ENCODE measurements at places on chromosomes 7 and 10.
A peak's percentile ranks its signal among the peaks of the same experiment; 100 is the strongest.

DNA sequence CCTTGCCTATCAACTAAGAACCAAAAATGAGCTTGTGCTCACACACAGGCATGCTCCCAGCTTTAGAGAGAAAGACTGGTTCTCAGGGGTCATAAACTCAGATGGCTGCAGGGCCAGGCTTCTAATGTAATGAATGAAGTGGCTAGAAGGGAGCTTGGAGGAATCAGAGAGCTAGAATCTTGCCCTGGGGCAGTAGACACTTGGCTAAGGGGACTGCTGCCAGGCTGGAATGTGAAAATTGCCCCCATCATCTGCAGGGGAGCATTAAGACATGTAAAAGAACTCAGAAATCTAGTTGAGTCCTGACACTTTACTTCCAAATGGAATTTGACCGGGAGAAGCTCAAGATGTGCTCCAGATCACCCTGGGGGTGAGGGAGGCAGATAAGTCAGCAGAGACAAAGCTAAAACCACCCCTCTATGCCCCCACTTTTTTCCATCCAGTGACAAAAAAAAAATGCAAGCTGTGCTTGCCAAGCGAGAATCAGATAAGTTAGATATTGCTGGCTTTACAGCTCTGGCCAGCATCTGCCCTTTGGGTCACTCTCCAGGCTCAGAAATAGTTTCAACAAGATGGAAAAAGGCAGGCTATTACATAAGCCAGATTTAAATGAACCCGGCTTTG lies 2.3 kb upstream of the SLC16A9 start:
- DNase-seq, result peak; percentile 68

- no peak for DNase-seq
Measured at GRCh38 chr7:19557726-19558465, 150.9 kb downstream of the POLR1F start.

DNA sequence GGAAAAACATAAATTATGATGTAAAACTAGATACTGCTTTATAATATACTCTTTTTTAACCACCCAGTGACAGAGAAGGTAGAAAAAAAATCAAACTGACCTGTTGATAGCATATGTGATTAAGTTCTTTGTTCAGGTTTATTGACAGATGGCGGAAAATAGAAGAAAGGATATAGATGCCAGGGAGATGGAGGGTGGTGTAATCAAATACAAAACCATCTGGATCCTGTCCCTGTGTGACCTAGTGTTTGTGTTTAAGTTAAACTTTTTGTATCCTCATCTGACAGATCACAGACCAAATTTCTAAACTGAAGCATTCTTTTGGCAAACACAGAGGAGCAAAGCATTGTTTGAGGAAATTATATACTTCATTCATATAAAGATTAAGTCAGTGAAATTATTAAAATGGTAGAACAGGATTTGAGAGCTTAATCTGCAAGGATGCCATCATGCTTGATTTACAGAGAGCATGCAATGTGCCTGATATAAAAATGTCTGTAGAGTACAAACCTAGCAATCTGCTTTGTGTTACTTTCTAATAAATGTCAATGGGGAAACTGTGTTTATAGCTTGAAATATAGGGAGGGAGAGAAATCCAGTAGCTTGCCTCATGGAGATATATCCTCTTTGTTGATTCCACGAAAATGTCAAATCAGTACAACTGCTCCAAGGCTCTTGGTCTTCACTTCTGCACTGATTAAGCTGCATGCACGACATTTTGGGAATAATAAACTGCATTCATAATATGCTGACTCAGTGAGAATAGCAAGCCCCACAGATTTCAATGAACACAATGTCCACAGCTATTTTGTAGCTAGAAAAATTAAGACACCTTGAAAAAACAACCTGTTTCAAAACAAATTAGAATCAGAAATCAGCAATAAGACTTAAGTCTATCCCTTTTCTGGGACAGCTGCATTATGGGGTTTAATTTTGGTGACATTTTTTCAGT lies 39.0 kb downstream of the SEM1 start:
- peak; percentile 59 for DNase-seq

DNA sequence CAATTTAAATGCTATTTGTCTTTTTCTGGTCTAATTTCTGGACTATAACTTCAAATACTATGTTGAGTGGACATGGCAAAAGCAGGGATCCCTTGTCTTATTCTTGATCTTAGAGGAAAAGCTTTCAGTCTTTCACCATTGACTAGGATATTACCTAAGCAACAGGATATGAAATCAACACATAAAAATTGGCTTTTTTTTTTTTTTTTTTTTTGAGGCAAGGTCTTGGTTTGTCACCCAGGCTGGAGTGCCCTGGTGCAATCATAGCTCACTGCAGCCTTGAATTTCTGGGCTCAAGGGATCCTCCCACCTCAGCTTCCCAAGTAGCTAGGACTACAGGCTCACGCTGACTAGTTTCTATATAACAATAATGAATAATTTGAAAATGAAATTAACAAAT lies 90.8 kb downstream of the JMJD1C start:
- DNase-seq, result no peak

DNA sequence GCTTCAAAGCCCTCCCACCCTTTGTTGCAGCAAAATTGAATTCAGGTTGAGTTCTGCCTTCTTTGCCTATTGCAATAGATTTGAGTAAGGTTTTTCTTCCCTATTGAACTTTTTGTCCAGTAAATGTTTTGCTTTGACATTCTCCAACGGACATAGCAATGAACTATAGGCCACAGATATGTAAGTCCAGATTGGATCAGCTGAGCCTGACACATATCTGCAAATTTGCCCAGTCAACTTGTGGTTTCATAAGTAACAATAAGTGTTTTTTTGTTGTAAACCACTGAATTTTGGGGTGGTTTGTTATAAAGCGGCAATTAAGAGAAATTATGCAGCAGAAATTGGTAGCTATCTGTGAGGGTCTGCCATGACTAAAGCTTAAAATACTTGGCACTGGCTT lies 332.1 kb upstream of the SORCS1 start:
- no peak for DNase-seq

DNA sequence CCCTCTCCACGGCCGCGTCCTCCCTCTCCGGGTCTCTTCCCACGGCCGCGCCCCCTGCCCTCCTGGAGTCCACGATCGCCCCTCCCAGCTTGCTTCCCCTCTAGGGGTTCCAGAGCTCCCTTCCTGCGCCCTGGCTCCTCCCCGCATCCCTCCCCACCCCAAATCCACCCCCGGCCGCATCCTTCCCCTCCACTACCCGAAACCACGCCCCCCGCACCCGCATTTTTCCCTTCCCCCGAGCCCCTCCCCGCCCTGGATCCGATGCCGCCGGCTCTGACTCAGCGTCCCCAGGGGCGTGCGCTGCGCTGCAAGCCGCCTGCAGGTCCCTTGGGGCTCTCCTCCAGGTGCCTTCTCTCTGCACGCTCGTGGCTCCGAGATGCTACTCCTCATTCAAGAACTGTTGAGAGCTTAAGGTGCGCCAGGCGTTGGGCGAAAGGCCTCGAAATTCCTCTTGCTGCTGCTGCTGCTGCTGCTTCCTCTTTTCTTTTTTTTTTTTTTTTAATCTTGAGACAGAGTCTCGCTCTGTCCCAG lies 372 bp upstream of the TMEM130 start:
- DNase-seq, result peak; percentile 86

GRCh38 chr7:155860840-155861479 lies 48.7 kb upstream of the SHH start:
- DNase-seq, result no peak

- DNase-seq, result no peak
Measured at GRCh38 chr10:37733822-37734221, 123.6 kb downstream of the ZNF248 start.

GRCh38 chr7:115533785-115534184 lies 496.8 kb downstream of the TFEC start:
- no peak for DNase-seq

DNA sequence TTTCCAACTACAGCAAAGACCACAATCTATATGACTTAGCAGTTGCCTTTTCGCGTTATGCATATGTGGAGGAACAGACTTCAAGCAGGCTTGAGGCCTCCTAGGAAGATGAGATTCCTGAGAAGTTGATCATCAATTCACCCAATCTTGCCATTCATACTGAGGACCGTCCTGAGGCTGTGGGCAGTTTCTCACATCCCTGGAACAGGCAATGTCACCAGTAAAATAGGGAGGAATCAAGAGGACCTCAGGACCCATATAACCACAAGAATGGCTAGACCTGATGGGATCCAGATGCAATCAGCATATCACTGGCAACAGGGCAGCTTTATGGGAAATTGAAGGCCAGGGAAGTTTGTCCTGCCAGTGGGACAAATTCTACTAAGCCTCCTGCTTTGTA lies 17.3 kb downstream of the KDM7A start:
- DNase-seq, result peak; percentile 28

DNA sequence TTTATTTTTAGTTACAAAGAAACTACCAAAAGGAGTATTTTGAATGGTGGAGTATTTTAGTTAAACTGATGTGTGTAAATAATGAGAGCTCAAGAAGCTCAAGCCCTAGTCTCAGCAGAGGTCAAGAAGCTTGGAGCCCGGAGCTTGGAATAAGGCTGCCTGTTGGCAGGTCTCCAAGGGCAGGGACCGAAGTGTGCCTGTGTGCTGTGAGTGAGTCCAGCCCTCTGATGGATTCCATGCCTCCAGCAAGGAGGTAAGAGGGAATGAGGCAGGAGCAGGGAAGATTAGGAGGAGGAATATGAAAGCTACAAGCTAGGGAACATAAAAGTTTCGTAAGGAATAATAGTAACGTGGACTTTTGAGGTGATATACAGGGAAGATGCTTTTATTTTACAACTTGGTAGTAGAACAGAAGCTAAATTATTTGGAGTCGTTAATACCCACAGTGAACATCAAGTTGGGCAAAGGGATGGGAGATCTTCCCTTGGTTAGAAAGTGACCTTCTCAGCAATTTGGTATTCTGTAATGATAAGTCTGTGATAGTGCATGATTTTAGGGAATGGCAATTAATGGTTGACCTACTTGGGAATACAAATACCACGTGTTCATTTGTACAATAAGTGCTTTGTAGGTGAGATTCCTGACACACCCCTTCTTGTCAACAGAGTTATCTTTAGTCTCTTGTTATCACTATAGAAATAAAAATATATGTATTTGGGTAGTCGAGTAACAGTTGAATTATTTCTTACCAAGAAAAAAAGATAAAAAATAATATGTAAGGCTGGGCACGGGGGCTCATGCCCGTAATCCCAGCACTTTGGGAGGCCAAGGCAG lies 4.6 kb downstream of the SEC23IP start:
- peak; percentile 56 for DNase-seq

DNA sequence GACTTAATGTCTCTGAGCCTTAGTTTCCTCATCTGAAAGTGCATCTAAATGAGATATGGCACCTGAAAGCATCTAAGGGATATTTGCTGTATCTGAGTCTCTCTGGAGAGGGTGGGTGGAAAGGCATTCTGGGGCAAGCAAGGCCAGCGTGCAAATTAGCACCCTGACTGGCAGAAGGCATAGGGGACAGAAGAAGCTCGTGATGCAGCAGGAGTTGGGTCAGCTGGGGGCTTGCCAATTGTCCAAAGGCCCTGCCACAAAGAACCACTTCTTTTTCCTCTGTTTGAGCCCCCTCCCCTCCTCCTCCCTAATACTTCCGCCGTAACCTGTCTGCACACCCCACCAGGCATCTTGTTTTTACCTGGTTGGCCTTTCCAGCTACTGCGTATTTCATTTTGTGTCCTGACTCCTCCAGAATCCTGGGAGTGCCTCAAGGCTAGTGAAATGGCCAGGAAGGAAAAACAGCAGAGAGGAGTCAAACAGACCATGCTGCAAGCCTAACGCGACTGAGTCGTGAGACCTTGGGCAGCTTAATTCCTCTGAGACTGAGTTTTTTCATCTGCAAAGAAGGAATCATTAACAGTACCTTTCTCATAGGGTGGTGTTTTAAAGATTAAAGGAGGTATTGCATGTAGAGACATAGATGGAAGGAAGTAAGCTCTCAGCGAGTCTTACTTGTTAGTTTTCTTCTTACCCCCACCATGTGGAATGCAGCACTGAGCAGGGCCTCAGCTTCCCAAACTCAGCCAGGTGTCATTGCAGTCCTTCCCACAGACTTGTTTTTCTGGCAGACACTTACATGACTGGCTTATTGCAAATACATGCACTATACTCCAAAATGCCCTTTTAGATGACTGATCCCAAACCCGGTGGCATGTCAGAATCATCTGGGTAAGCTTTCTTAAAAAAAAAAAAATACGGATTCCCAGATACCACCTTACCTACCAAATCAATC lies 49.1 kb upstream of the MXI1 start:
- DNase-seq, result no peak

- no peak for DNase-seq
Measured at GRCh38 chr7:157767506-157768197, 430.8 kb downstream of the DNAJB6 start.

- no peak for DNase-seq
Measured at GRCh38 chr7:157715938-157716280, 379.1 kb downstream of the DNAJB6 start.

DNA sequence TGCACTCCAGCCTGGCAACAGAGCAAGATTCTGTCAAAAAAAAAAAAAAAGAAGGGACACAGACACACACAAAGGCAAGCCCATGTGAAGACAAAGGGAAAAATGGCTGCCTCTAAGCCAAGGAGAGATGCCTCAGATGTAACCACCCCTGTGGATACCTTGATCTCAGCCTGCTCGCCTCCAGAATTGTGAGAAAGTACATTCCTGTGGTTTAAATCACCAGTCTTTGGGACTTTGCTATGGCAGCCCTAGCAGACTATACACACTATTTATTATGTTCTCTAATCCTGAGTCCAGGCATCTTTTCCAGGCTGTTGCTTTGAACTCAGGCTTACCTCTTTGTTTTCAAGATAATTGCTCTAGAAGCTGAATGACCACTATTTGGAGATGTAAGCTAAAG lies 494.3 kb downstream of the GALNT17 start:
- DNase-seq, result no peak

GRCh38 chr10:126508535-126509040 lies 120.3 kb upstream of the ADAM12 start:
- no peak for DNase-seq

GRCh38 chr7:102101926-102102325 lies 184.7 kb upstream of the SH2B2 start:
- no peak for DNase-seq

DNA sequence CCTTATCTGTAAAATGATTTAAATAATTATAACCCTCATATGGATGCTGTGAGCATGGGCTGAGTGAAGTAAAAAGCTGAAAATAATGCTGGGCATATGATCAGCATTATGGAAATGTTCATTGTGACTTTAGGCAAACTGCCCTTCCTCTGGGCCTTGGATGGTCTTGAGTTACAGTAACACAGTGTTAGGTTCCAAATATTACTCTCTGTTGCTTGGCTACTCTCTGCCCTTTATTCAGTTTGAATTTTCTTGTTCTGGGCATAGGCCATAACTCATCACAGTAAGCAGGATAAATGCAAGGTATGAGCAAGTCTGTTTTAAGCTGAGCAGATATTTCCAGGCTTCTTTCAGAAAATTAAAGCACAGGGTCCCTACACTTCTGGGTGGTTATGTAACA lies 868.0 kb downstream of the KCNMA1 start:
- no peak for DNase-seq

- DNase-seq, result peak; percentile 66
Measured at GRCh38 chr7:34823650-34824258, 165.7 kb downstream of the NPSR1 start.

- DNase-seq, result no peak
Measured at GRCh38 chr10:76248649-76249200, 817.3 kb downstream of the LRMDA start.
